Kidney epithelial cell (primary cell): ENCODE measurements at places on chromosomes 7 and 10.

GRCh38 chr7:106057962-106058927 is 53.9 kb downstream of the SYPL1 start:
- DNase-seq = no peak

DNA sequence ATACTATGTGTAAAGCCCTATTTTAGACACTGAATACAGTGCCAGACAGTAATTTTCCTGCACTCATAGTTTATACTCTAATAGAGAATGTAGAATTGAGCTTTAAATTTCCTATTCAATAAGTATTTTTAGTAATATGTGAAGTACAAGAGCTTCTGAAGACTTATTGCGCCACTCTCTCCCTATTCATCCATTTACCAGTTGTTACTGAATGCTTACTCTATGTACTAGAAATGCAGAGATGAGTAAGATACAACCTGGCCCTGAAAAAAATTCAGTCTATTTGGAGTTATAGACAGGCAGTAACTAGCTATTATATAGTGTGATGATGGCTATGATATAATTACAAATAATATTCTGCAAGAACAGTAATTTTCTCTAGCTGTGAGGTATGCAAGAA is 98.8 kb downstream of the ADK start:
- DNase-seq = no peak

DNA sequence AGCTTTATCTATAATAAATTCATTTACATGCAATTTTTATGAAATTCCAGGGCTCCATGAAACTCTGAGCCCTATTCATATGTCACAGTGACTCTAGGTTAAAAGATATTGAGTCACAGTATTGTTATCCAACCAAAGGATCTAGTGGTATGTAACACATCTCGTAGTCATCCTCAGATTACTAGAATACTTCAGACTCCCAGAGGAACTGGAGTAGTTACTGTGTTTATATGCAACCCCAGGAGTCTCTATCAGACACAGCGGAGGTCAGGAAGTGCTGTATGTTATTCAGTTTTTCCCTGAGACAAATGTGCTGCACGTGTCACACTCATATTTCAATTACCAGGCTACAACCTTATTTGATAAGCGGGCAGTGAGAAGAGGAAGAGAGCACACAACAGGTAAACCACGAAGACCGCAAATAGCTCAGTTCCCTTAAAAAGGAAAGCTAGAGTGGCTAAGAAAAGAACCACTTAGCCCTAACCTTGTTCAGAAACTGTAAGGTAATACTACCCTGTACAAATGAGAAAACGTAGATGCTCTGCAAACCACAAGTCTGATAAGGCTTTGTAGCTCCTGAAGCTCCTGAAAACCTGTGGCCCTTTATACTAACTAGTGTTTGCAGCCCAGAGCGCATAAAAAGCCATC is 114.0 kb upstream of the CNTNAP2 start:
- DNase-seq = no peak

DNA sequence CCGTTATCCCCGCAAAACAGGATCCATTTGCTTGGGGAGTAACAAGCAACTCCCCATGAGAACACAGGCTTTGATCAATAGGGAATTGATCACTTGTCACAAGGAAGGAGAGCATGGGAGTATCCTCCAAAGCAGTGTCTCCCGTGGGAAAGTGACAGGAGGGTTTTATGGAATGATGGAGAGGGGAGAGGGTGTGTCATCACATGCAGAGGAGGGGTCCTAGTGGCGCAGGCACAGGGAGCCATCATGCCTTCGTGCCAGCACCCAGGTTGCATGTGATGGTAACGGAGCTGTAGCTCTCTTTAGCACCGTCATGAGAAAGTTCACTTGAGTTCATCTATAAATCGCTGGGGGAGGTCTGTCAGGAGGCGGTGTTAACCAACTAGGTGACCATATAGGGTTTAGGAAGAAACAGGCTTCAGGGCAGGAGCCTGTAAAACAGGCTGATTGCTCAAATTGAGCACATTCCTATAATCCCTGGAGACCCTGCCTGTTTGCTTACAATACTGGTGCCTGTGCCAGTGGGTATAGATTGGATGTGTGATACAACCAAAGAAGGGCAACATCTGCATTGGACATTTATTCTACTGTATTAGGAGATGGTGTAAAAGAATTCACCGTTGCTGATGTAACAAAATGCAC is 428.5 kb downstream of the GALNT17 start:
- DNase-seq = no peak

GRCh38 chr10:132290631-132291030 is 17.1 kb downstream of the STK32C start:
- no peak for DNase-seq

DNA sequence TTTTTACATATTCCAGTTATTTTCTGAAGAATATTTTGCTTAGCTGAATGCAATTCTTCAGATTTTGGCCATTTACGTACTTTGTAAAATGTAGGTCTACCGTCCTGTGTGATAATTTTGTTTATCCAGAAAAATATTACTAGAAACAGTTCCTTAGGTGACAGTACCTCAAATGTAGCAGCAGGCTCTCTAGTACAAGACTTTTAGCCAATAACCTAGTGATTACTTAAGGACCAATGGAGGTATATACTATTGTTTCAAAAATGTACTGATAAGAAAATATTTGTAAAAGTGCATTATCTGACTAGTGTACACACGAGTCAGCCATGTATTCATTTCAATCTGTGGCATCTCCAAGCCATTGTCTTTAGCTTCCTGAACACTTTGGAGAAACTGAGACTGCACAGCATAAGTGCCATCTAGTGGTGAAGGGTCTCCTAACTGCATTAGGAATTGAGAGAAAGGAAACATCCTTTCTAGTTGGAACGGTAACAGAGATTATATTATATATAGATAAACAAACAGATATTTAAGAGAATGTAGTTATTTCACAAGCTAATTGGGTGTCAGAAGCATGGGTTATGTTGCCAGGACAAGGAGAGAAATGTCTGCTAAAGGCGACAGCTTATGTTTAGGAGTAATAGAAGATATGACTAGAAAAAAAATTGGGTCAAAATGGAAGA is 23.7 kb downstream of the RTKN2 start:
- no peak for DNase-seq

DNA sequence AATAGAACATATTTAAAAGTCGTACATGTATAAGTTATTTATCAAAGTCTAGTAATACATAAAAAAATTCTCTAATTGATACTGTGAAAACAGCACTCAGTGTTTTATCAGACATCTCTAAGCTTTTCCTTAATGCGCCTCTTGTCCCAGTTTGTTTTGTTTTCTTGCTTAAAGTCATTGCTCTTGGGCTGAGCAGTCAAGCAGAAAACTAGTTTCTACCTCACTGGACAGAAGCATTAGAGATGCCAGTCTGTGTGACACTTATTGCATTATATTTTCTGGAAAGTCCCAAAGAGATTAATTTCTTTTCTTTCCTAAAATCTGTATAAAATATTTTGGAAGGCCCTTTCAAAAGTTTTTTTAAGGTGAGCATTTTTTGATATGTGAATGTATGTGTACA is 236.2 kb downstream of the PCLO start:
- DNase-seq = no peak

DNA sequence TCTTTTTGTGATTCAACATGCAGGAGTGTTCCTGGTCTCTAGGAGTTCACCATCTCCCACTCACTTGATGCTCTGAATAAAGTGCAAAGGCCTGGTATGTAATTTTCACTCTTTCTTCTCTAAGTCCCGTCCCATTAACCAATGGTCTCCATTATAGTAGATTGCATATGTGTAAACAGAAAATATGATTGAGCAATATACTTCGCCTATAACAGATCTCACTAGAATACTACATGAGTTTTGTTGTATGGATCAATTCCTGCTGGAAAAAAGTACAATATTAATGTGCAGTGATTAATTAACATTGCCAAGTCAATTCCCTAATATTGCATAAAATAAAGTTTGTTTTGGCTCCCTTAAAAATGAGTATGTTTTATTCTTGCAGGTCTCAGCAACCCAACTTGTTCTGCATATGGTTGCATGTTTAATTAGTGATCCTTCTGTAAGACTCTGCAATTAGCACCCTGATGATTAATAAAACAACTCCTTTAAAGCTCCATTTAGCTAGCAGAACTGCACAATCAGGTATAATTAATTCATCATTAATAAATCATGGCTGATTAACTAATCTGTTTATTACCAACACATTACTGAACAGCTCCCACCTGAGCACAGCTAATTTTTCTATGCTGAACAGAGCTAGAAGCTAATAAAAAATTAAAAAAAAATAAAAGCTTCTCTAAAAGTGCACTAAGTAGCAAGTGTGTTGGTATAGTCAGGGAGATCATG is 37.8 kb upstream of the ATOH7 start:
- no peak for DNase-seq

- DNase-seq = no peak
These were observed 125.2 kb upstream of the RET start for GRCh38 chr10:42951486-42952251.

GRCh38 chr10:132783165-132783939 is 2.6 kb downstream of the NKX6-2 start:
- no peak for DNase-seq

DNA sequence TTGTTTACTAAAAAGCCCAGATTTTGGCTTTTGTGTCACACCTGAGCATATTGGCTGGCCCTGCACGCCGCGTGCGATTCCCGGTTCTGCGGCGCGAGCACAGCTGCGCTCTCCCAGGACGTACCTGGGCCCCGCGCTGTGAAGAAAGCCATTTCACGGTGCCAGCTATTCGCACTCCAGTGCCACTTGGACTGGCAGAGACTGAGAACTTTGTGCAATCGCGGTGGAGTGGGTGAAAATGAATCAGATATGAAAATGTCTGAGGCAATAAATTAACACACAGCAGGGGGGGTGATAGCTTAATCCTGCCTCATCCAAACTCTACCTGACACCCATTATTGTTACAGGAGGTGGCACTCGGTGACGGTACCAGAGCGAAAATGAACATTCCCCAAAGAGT is 330.1 kb upstream of the MGMT start:
- DNase-seq = no peak

GRCh38 chr7:11177793-11178192 is 204.1 kb downstream of the PHF14 start:
- no peak for DNase-seq

DNA sequence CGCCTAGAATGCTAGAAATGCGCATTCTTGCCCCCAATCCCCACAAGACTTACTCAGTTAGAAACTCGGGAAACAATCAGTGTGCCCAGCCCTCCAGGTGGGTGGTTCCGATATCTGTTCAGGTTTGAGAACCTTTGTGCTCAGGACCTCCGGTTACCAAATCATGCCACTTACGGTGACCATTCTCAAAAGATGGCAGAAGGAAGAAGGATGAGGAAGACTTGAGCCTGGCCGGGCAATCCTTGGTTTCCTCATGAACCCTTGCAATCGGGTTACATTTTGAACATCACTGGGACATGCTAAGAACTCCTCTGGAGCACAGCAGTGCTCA is 52.1 kb downstream of the RBM17 start:
- no peak for DNase-seq

DNA sequence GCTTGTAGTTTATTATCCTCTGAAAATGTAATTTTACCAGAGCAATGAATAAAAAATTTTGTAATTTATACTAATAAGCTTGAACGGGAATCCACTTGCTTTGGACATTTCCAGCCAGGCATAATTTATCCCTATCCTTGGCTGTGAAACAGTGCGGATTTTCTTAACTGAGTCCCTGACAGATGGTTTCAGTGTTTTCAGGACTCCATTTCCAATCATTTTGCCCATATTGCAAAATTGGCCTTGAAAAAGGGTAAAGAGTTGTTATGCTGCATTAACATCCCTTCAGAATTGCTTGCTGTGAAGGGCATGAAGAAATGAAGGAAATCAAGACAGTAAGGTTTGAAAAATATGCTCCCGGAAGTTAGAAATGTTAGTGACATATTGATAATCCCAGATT is 57.7 kb downstream of the NXPH1 start:
- DNase-seq = no peak

GRCh38 chr7:39095875-39096619 is 118.3 kb downstream of the POU6F2 start:
- no peak for DNase-seq

GRCh38 chr10:111556666-111557065 is 479.8 kb downstream of the ADRA2A start:
- no peak for DNase-seq

DNA sequence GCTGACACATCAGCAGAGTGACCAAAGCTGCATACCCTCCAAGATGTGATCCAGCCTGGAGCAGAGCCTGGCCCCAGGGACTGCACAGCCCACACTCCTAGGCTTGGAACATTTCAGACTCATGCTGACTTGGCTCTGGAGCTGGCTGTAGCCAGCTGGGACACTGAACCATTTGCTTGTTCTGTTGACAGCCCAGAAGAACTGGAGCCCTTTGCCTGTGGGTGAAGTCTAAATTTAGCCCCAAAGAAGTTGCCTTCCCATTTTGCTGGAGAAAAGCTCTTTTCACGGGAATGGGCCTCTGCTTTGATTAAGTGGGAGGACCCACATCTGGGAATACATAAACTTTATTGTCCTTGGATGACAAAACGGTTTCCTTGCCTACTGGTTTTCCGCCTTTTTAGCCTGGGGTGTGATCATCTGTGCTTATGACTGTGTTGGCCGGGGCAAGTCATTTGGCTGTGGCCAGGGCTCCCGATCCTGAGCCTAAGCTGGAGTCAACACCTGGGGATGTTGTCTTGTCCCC is 186.2 kb upstream of the BMPER start:
- DNase-seq = no peak

- no peak for DNase-seq
These were observed 7.0 kb upstream of the EVX1 start for GRCh38 chr7:27235387-27236311.

DNA sequence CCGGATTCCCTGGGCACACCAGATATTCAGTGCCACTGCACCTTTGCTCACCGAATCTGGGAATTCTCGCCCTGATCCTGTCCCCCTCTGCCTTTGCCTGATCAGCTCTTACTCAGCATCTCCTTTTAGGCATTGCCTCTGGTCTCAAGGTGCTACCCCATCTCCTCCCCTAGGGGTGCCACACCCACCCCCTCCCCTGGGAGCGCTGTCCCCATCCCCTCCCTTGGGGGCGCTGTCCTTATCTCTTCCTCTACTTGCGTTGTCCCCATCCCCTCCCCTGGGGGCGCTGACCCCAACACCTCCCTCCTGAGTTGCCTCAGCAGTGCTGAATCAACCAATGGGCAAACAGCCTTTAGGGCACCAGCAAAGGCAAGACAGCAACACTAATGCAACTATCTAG is 686.9 kb upstream of the FOXK1 start:
- DNase-seq = no peak

DNA sequence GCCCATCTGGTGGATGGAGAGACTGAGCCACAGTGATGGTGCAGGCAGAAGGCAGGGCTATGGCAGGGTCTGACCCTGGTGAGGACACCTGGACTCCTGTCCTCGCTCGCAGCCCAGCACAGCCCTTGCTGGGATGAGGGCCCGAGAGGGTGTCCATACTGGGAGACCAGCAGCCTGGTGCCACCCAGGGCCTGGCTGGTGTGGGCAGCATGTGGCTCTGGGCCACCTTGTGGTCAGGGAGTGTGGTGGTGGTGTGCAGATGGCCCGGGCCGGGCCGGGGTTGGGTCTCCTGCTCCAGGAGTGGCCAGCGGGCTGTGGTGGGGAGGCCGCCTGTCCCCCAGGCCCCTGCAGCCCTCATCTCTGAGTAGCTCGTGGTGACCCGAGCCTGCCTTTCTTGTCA is 14.9 kb downstream of the ADCY1 start:
- DNase-seq = no peak
